ENCODE measurements at places on chromosomes 13 and 19.
A peak's percentile ranks its signal among the peaks of the same experiment; 100 is the strongest.

DNA sequence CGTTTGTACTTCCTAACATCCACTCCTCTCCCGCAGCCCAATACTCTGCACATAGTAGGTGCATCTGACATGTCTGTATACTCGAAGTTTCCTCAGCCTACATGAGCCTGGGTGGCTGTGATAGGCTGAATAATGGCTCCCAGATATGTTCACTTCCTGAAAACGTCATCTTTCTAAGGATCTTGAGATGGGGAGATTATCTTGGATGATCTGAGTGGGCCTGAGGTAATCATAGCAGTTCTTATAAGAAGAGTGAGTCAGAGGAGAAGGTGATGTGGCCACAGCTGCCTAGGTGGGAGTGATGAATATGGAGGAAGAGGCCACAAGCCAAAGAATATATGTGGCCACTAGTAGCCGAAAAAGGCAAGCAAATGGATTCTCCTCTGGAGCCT, 84.2 kb downstream of the AKAP11 start:
- no peak for DNase-seq

DNA sequence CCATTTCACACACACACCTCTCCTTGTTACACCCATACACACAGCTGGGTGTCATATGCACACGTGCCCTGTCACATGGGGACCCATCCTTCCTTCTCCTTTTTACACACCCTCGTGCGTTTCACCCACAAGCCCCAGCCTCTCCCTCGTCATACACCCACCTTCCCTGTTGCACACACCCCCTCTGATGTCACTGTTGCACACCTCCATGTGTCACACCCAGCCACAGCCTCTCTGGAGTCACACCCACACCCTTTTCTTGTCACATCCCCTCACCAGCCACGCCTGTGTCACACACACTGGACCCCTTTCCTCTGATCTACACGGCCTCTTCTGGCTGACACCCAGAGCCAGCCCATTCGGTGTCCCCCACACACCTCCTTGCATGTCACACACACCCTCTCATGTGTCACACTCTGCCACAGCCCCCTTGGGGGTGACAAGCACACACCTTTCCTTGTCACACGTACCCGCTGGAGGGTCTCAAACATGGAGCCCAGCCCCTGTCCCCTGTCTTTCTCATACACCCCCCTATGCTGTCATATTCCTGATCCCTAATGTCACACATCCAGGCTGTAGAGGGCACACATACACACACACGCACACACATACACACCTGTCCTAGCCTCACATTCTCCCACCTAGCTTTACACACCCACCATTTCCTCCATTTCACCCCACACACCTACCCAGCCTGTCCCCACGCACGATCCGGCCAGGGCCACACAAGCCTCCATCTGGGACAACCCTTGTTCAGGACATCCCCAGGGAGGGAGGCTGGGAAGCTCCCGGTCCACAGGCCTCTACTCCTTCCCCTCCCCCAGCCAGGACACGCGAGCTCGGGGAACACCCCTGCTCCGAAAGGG, 1.4 kb downstream of the NOVA2 start:
- DNase-seq: no peak

DNA sequence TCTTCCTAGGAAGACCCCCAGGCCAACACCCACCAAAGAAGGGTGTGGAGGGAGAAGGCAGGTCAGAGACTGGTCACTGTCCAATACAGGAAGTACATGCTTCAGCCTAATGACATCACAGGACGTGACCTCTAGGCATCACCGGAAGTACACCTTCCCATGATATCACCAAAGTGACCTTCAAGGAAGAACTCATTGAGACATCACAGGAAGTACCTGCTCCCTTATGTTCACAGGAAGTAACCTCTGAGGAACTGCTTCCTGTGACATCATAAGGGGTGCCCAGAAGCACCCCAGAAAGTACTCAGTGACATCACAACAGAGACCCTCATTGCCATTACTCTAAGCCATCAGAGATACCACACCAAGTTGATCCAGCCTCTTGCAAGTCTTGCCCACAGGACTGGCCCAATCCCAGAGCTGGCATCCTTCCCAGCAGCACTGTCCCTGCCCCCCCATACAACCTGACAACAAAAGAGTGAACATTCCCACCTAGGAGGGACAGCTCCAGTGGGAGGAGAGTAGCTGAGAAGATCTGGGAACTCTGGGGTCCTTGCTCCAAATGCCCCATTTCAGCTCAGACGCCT, 24.2 kb upstream of the NANOS2 start:
- DNase-seq: no peak

DNA sequence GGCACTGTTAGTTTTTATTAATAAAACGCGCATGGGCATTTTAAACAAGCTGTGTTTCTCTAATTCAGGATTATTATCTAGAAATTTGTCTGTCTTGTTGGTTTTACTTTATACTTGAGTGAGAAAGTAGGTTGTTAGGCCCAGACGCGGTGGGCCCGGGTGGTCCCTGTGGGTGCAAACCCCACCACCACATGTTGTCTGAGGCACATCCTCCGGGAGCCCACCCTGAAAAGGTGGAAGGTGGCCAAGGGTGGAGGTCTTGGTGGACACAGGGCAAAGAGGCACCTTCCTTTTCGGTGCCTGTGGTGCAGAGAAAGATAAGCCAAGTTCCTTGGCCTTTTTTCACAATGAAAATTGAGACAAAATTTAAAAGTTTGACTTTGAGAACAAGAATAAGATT, 16.6 kb downstream of the ATP4B start:
- DNase-seq: no peak

DNA sequence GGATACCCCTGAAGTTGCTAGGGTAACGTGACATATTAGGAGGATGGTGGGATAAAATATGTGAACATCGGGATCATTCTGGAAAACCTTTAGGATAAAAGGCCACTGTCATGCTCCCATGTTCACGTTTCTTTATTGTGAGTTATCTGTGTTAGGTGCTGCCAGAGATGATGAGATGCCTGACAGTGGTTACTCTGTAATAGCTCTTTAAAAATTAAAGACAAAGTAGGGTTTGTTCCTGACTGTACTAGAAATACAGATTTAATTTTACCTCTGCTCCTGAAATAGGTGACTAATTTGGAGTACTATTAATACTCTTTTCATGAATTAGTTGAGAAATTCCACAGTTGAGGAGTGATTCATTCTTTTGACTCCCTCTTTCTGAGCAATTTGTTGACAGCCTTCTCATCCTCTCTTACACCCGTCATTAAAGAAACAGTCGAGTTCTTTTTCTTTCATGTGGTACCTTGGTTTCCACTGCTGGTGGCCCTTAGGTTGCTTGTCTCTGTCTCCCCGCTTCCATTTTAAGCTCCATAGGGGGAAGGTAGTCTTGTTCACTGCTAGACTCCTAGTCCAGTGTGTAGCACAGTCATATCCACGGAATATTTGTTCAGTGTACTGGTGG, 28.4 kb downstream of the SAE1 start:
- DNase-seq: peak; percentile 90

DNA sequence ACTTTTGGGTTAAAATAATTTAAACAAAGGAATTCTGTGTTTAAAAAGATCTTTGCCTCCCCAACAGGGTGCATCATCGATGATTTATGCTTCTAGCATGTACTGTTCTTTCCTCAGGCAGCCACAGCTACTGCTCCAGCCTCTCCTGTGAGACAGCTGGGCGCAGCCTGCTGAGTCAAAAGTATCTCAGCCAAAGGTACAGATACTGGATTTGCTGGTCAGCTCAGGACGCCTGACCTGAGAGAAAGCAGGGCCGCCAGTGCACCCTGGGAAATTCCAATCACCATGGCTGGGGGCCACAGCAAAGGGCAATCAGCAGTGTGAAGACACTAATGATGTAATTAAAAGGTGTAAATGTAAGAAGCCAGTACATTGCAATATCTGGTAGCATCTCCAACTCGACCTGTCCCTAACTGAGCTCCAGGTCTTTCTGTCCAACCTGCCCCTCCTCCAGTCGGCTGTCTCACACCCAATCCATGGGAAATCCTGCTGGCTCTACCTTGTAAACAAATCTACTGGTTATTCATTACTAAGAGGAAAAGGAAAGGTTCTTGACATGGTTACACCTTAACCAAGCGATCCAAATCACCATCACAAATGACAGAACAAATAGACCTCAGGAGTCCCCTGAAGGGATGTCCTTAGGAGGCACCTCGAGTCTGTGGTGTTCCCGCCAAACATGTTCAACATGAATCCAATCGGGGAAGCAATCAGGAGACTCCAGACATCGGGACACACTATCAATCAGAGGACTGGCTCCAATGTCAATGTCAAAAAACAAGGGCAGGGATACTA, 7.3 kb downstream of the OPA3 start:
- DNase-seq: peak; percentile 81

DNA sequence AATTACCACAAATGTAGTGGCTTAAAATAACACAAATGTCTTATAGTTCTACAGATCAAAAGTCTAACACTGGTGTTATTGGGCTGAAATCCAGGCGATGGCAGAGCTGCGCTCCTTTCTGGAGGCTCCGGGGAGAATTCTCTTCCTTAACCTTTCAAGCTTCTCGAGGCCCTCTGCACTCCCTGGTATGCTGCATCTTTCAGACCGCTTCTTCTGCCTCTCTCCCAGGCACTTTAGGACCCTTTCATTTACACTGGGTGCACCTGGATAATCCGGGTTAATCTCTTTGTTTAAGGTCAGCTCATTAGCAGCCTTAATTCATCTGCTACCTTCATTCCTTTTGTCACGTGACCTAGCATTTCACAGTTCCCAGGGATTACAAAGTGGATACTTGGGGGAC, 211.3 kb upstream of the RFC3 start:
- no peak for DNase-seq

- DNase-seq: no peak
Observed at GRCh38 chr19:8251025-8251472, 41.9 kb downstream of the CERS4 start.

DNA sequence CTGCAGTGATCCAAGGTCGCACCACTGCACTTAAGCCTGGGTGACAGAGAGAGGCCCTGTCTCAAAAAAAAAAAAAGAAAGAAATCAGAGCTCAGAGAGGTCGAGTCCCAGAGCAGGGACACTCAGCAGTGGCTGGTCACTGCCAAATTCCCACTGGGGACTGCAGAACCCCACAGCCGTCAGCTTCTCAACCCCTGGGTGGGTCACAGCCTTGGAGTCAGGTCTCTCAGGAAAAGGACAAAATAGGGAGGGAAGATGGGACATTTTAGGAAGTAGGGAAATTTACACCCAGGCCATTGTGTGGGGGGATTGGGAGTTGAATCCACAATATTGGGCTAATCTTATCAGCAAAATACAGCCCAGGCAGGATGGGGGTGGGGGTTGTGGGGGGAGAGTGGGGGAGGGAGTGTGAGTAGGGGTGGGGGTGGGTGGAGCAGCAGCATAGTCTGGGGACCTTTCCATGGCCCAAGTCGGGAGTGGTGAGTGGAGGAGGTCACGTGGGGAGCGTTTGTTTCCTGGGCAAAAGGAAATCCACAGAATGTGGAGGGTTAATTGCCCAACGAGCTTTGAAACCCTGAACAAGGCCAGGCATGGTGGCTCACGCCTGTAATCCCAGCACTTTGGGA, 5.0 kb upstream of the CCDC194 start:
- no peak for DNase-seq

GRCh38 chr13:46197299-46198048, 14.3 kb upstream of the LRRC63 start:
- no peak for DNase-seq

DNA sequence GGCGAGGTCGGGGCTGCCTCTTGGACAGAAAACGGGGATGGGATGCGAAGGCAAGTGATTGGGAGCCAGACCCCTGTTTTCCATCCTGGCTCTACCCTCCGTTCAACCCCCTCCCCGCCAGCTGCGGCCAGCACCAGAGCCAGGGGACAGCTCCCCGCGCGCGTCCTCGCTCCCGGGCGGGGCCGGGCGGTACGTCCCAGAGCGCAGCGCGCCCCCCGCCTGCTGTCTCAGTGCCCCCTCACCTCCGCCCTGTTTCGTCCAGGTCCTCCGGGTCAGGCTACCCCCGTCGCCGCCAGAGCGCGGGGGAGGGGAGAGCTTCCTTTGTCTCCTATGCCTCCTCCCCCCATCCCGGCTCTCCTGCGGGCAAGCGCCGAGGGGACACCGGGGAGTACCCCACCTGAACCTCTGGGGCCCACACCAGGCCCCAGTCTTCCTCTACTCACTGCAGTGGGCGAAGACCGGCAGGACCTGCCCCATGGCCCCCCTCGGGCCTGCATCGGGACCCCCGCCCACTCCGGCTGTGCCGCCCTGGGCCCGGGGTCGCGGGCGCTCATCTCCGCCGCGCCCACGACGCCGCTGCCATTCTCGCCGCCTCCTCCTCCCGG, 396 bp downstream of the RTN2 start:
- no peak for DNase-seq

DNA sequence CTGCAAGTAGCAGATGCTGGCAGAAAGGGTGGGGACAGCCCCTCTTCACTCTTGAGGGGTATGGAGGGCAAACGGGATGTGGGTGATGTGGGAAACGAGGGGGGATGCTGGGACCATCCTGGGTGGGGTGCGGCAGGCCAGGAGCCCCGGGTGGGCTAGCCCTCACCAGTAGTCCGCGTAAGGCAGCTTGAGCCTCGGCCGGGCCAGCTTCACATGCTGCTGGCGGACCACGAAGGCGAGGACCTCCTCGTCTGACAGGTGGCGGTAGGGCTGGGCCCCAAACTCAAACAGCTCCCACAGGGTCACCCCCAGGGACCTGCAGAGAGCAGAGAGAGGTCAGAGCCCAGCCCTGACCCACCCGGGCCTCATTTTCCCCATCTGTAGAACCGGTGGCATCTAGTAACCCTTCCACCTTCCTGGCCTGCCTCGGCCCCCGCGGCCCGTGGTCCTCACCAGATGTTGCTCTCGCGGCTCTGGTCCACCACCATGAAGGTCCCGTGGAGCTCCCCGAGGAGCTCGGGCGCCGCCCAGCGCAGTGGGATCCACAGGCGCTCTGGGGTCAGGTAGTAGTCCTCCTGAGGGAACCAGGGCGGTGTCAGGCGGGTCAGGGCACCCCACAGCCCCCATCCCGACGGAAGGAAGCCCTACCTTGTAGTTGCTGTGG, 10.7 kb downstream of the LMTK3 start:
- DNase-seq: no peak

- peak; percentile 47 for DNase-seq
Observed at GRCh38 chr19:2266183-2266993, 10.2 kb upstream of the JSRP1 start.

DNA sequence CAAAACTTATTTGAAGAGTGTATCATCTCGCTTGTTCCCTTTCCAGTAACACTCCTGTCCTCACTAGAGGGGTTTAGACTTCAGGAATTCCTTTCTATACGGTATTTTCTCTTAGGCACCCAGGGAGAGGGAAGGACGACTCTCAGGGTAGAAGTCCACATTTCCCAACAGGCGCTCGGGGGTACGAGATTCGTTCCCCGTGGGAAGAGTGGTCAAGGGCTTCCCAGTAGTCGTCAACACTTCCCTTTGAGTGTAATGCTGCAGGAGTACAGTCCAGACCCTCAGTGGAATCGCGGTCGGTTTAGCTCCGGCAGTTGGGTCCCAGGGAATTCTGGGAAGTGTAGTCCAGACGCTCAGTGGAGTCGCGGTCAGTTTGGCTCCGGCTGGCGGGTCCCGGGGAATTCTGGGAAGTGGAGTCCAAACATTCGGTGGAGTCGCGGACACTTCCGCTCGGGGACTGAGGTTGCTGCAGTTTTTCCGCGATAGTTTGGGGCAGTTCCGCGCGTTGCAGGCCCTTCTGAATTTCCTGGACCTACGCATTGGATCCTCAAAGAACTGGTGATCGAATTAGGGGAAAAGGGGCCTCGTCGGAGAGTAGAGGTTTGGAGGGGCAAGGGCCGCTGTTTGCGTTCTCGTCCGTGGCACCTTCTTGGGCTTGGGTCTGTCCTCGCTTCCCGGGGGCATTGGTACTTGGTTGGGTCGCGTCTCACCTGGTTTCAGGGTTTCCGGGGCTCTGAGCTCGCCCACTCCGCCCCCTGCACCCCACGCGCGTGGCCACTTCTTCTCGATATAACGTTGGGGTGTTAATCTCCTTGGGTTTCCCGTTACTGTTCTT, at the start of gene ZNF224:
TSS of gene ZNF224 (plus strand) at position 431 of the 835 bp plus-strand sequence. CDS start 3,513 bp downstream, outside the sequence.
- DNase-seq: peak; percentile 90
